ENCODE measurements at places on chromosomes 13 and 19.

DNA sequence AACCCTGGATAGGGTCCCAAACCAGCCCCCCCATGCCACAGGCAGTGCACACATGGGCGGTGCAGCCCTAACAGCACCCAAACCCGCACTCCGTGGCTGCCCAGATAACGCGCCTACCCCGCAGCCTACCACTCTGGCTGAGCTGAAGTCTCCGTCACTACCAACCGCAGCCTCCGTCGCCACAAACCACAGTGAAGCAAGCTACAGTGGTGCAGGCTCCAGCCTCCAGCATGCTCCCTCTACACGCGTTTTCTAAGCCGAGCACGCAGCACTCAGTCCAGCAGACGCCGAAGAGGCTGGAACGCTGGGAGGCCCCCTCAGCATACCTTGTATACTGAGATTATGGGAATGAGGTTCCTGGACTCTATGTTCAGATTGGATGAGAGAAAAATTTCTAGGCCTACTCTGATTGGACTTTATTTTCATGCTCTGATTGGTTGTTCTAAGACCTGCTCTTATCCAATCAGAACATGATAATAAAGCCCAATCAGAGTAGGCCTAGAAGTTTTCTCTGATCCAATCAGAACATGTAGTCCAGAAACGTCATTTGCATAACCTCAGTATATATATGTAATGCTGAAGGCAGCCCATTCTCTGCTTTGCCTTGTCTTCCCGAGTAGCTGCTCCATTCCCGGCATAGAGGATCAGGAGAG is 56.7 kb upstream of the C1QTNF9B start:
- no peak for DNase-seq

DNA sequence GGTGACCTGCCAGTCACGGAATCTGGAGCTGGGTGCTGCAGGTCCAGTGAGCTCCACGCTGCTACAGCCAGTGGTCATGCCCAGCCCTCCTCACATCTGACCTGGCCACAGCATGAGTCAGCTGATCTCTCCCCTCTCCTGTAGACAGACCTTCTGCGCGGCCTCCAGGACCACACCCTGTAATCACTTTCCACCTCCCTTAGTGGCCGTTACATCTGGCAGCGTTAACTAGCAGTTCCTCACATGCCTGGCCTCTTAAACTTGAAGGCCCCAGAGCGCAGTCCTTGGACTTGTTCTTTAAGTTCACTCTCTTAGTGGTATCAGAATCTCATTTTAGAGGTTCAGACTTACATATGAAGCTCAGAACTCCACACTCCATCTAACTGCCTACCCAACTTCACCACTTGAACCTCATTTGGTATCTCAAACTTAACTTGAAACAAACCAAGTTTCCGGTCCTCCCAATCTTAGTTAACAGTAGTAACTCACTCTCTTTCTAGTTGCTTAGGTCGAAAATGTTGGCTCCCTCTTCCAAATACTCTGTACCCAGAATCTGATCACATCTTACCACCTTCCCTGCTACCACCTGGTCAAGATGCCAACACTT is 22.7 kb downstream of the MIPEP start:
- DNase-seq = no peak

GRCh38 chr13:25733696-25734435 is 317.9 kb downstream of the SHISA2 start:
- no peak for DNase-seq

GRCh38 chr19:46603752-46604231 is 2.7 kb downstream of the CALM3 start:
- DNase-seq = no peak

GRCh38 chr19:17866964-17867486 is 4.7 kb upstream of the SLC5A5 start:
- no peak for DNase-seq

DNA sequence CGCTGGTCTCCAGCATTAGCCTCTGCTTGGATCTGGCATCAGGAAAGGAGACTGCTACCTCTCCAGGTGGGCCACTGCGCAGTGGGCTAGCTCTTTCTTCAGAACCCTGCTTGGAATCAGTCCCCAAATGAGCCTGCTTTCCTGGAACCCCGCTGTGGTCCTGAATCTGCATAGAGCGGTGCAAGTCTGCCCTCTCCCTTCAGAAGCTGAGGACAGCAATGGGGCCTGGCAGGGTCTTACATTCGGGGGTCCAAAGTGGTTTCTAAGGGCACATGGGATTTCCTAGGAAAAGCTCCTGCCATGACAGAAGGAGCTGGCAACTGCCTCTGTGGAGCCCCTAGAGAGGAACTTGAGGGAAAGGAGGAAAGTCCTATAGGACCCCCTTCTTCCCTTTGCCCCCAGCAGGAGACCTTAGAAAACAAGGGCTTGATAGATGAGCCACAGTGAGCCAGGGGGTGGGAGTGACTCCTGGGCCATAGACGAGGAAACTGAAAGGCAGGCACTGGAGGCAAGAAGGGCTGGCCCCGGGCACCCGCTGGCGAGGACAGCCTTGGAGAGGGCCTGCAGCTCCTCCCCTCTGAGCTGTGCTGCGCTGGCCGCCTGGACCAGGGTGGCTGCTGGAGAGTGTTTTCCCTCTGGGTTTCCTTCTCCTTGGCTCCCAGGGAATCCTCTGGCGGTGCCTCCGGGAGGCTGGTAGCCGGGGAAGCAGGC is 1.4 kb upstream of the VSTM2B start:
- no peak for DNase-seq

DNA sequence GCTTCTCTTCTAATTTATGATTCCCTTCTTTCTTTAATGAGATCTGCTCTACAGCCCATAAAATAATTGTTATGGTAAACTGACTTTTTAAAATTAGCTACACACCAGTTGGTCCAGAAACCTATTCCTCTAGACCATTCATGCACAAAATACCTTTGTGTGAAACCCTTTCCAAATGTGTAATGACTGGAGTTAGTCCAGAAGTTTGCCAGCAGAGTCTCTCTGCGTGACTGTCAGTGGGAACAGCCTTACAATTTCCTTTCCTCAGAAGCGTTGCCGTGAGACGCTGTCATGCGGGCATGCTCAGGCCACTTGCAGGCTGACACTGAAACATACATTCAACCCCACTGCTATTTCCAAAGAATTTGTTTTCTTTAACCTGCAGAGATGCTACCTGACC is 965.2 kb downstream of the PCDH9 start:
- DNase-seq = no peak
